ENCODE measurements at places on chromosomes 5 and 9.

DNA sequence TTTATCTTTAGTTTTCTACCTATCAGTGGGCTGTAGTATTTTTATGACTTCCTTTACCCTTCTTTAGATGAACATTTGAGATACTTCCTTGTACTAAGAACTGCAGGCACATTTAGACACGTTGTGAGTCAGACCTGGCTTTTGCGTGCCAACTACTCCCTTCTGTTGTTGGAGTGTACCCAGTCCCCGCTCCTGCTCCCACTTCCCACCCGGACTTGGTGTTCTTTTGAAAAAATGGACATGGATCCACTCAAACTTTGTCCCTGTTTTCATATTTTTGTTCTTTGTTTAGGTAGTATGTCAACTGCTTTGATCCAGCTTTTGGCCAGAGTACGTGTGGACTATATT is 60.7 kb downstream of the PARP8 start:
- DNase-seq, result no peak

DNA sequence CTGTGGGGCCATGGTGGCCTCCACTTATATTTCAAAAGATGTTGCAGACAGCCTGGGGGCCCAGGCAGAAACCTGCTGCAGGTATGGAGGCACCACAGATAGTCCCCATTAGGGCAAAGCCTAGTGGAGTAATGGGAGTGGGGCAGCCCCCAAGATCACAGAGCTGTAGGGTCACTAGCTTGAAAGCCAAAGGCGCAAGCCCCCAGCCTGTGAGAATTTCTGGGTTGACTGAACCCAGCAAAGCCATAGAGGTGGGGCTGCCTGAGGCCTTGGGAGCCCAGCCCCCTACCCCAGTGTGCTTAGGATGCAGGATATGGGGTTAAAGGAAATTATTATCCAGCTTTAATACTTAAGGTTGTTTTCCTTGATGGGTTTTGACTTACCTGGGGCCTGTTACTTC is 165.3 kb upstream of the FBN2 start:
- DNase-seq, result no peak

DNA sequence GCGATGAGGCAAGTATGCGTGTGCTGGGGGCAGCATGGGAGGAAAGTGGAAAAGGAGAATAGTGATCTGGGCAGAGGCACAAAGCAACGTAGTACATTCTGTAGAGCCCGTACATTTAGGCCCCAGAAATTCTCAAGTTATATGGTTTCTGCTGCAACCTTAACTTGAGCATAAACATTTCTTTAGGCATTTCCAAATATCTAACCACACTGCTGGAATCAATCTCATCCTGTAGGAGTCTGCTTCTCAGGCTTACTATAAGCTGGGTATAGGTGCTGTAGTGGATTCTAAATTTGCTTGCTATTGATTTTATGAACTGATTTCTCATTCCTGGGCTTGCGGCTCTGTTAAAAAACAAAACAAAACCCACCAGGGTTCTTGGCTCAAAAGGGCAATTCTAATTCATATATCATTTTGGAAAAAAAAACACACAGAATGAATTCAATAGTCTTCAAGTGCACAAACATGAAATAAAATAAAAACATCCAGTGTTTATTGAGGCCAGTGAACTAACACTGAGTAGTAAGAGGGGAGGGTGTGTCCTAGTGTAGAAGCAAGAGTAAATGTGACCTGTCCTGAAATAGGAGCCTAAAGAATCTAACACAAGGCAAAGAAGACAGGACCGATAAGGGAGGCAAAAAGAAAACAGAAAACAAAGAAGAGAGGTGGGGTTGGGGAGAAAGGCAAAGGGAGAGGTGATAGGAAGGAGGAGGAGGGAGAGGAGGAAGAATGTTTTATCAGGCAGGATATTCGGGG is 145.5 kb upstream of the LHFPL2 start:
- no peak for DNase-seq

GRCh38 chr5:41921166-41921565 is 3.9 kb upstream of the FBXO4 start:
- no peak for DNase-seq

DNA sequence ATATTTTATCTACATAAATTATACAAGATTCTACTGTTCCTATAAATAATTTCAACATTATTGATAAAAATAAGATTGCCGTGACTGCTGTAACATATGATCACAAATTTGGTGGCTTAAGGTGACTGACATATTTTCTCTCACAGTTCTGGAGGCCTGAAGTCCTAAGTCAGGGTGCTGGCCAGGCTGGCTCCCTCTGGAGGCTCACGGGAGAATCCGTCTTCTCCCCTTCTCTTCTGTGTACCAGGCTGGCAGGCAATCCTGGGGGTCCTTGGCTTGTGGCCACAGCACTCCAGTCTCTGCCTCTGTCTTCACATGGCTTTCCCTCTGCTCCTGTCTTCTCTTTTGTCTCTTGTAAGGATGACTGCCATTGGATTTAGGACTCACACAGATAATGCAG is 31.7 kb upstream of the IRX2 start:
- DNase-seq, result no peak

GRCh38 chr5:92513067-92513466 is 1068.0 kb downstream of the NR2F1-AS1 start:
- no peak for DNase-seq

DNA sequence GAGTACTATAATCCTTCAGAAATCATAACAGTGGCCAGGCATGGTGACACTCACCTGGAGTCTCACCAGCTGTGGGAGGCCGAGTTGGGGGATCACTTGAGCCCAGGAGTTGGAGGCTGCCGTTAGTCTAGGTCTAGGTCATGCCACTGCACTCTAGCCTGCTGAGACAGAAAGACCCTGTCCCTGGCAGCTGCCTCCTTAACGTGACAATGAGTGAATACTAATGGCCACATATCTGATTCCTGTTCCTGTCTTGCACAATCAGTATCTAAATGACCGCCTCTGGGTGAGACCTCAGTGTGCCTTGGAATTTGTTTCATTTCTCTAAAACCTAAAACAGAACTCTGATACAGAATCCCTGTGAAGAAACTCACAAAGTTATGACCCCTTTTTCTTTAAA is 131.0 kb upstream of the DAB2 start:
- DNase-seq, result no peak

DNA sequence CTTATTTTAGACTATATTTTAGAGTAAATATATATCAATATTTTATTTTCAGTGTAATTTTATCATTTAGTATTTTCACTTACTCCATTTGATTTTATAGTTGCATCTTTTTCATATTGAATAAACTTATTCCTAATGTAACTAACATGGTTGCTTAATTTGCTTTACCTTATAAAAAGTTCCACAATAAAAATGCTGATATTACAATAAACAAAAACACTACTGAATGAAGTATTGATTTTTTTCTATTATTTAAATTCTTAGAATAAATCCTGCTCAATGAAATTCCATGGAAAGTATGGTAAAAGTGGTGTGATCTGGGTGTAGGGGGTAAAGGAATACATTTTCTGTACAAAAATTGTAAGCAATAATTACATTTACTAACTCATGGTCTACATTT is 2074.9 kb upstream of the C9orf72 start:
- no peak for DNase-seq

GRCh38 chr5:179453616-179454015 is 96.7 kb upstream of the RUFY1 start:
- no peak for DNase-seq

DNA sequence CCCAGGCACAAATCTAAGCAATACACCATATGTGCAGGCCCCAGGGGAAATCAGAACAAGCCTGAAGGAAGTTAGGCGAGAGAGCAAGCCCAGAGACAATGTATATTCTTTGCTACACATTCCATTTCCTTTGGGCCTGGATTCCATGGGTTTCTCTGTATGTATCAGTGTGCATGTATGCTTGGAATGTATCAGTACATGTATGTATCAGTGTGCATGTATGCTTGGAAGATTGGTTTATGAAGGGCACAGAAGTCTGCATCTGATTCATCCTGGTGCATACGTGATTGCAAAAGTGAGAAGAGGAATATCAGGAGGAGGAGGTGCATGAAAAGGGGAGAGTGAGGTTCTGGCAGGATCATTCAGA is 232.6 kb upstream of the ANKRD55 start:
- no peak for DNase-seq

DNA sequence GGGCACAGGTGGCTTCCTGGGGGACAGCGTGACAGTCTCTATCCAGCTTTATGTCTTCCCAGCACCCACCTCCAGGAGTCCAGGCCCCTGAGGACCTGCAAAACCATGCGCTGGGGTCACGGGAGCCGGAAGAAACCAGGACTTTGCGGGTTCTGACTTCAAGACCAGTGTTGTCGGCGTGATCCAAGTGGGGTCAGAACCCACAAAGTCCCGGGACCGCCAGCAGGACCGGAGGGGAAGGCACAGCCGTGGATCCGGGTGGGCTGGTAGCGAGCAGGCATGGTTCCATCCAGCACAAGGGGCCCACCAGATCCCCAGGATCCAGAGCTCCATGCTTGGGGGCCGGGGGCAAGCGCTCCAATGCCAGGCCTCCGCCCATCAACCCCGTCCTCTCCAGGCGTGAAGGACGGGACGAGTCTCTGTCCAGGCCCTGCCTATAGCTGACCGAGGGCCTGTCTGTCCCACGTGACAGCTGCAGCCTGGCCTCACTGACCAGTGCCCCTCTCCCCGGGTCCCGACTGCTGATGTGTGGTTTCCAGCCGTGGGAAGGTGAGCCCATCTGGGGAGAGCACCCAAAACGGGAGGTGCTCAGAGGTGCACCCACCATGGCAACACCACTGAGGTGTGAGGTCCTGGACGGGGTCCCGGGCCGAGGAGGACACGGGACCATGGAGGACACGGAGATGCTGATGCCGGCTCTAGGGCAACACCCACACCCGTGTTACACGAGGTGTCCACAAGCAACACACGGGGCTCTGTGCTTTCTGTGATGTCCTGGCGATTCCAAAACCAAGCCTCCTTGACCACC is 48.9 kb downstream of the SLC12A7 start:
- no peak for DNase-seq

DNA sequence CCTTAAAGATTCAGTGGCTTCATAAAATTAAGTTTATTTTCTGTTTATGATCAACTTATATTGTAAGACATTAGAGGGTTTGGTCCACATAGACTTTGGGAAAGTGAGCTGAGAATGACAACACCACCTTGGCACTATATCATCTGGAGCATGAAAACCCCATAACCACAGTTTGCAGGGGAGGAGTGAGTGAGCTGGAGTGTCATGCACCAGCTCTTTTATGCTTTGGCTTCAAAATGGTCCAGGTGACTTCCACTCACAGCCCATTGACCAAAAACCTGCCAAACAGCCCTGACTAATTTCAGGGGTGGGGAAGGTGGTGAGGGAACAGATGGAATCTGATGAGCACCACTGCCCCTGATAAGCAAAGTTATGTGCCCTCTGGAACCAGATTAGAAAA is 295.8 kb downstream of the DMRTA1 start:
- DNase-seq, result no peak

DNA sequence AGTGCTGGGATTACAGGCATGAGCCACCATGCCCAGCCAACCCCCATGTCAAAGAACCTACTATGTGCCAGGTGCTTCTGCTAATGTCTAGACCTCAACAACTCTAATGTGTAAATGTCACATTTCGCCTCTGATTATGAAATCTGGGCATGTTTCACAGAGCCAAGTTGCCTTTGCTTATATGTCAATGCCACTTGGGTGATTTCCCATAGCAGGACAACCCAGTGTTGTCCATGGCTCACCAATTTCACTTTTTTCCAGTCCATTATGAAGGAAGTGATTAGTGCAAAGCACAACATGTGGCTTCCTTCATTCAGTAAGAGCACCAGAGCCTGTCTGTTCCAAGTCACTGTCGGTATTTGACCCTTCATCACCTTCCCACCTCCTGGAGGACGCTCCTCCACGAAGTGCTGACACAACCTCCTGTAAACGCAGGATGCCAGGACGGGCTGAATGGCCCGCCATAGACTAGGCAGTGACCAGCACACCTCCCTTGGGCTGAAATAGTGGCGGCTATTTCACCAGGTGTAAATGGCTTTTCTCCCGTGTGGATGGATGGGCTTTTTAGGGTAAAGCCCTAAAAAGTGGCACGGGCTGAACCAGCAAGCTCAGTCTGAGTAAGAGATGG is 962 bp upstream of the PKN3 start:
- no peak for DNase-seq

DNA sequence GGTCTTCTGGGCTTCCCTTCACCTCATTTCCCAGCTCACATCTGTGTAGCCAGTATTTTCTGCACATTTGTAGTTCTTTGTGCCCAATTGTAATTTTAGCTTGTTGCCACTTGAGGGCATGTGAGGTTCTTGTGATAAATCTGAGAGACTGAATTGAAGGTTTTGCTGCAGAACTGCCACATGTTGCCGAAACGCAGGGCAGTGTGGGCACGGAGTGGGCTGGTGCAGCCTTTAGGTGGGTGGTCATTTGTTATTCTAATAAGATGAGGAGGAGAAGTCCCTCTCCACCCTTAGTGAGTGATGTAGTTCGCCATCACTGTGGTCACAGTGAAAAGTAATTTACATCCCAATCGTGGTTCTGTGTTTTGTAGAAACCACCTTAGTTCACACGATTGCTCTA is 21.2 kb downstream of the OTULIN start:
- peak; percentile 33 for DNase-seq

- no peak for DNase-seq
Measured at GRCh38 chr5:142670804-142671203, 15.1 kb downstream of the FGF1 start.

DNA sequence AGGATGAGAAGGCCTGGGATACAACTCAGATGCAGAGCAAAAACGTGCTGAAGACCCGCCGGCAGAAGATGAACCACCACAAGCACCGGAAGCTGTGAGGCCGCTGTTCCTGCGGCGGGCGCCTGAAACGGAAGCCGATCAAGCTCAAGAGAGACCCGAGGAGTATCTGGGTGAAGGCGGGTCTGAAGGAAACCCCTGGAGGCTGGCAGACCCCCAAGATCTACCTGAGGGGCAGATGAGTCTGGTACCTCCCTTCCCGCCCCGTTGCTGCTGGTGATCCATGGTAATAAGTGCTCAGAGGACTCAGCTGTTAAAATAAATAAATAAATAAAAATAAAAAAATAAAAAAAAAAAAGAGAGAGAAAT is 89.3 kb downstream of the BASP1 start:
- no peak for DNase-seq

DNA sequence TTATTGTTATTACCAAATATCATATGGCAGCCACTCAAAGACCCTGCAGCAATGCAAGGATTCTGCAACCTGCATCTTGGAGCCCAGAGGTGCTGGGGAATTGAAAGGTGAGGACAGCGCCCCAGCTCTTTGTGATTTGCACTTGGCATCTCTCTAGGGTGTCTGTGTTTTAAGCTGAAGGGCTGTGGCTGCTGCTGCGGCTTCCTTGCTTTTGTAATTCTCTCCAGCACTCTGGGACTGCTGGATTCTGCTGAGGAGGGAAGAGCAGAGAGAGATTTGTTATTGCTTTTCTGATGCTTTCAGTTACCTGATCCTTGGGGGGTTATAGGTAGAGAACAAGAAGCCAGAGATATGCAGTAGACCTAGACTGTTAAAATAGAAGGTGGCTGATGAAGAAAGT is 562.4 kb downstream of the EBF1 start:
- no peak for DNase-seq

Measured in HL-60 (cell line).